ENCODE measurements at places on chromosomes 3 and 15.

GRCh38 chr3:39350714-39351113 is 21.2 kb downstream of the CCR8 start:
- DNase-seq, result no peak

DNA sequence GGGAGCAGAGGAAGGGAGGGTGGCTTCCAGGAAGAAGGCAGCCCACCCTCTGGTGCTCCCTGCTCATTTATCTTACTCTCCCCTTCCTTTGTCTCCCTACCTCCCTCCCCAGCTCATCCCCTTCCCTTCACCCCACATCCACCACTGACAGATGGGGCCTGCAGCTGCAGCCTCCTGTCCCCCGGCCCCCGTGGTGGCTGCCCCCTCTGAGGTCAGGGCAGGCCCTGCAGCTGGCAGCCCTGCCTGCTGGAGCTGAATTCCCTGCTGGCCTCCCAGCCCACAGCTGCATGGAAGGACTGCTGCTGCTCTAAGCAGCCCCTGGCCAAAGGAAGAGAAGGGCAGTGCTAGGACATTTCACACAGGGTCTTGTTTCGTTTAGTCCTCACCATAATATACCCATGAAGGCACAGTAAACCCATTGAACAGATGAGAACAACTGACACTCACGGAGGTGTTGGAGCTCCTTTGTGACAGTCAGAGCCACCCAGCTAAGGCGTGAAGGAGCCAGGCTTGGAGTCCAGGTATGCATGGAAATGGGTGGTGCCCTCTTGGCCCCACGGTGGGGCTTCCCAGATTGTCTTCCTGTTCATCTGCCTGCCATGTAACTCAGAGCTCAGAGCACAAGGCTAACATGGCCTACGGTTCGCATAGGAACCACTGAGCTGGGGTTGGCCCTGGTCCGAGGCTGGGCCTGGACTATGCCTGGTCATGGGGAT is 121.7 kb upstream of the PRR20G start:
- DNase-seq, result no peak

DNA sequence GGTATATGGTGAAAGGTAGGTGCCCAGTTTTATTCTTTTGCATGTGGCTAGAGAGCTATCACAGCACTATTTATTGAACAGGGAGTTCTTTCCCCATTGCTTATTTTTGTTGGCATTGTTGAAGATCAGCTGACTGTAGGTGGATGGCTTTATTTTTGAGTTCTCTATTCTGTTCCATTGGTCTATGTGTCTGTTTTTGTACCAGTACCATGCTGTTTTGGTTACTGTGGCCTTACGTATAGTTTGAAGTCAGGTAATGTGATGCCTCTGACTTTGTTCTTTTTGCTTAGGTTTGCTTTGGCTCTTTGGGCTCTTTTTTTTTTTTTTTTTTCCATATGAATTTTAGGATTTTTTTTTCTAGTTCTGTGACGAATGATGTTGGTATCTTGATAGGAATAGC is 139.2 kb upstream of the CTNNB1 start:
- DNase-seq, result no peak

- no peak for DNase-seq
These were observed 26.5 kb downstream of the EFHB start for GRCh38 chr3:19907523-19907922.
